ENCODE measurements at places on chromosomes 16 and 17.

- DNase-seq = no peak
Observed at GRCh38 chr16:69346683-69347082, 4.9 kb downstream of the TMED6 start.

GRCh38 chr17:76911299-76912017 lies 43.3 kb downstream of the MGAT5B start:
- no peak for DNase-seq

DNA sequence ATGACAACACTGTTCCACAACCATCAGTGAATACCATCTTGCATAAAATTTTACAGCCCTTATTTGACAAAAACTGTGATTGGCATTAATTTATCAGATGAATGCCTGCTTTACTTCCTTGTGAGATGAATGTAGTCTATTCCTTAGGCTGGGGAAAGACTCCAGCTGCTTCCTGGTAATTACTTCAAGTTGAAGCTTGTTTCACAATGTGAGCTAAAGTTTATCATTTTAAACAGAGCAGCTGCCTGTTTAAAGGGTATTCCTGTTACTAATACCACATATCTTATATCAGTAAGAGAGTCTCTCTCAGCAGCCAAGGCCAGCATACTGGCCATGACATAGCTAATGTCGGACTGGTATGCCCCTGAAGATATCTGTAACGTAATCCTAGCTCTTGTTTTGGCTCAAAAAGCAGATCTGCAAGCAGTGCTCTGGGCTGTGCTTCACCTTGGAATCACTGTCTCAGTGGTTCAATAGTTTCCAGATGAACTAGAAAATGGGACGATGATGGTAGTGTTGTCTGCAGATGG lies 13.2 kb upstream of the ARL2BP start:
- no peak for DNase-seq

DNA sequence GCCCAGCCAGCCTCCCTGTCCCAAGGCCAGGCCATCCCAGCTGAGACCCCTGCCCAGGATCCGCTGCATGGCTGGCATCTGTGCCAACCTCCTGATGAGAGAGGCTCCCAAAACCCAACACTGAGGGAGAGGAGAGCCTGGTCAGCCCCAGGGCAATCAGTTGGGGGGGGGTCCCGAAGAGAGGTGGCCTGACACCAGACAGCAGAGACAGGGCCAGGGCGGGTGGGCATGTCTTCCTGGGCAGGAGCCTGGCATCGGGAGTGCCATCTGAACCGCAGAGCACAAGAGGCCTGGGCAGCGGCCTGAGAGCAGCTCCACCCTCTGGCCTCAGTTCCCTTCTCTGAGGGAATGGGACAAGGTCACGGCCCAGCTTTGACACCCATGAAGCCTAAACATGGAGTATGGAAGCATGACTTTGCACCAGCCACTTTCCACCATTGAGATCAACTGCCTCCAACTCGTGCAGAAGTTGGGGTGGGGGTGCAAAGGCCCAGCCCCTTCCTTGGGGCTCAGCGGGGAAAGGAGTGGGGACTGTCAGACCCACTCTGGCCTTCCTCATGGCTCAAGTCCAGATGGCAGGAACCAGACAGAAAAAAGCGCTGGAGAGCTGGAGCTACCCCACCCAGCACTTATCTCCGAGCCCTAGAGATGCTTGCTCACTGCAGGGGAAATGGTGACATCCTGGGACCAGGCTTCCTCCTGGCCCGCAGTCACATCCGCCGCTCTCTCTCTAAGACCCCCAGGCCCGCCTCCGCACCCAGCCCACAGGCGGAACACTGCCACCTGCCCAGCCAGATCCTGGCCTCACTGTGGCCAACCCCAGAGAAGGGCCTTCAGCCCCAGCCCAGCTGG lies 9.7 kb downstream of the RHBDF2 start:
- DNase-seq = no peak

- no peak for DNase-seq
Observed at GRCh38 chr17:20087538-20088250, 78.5 kb downstream of the SPECC1 start.

DNA sequence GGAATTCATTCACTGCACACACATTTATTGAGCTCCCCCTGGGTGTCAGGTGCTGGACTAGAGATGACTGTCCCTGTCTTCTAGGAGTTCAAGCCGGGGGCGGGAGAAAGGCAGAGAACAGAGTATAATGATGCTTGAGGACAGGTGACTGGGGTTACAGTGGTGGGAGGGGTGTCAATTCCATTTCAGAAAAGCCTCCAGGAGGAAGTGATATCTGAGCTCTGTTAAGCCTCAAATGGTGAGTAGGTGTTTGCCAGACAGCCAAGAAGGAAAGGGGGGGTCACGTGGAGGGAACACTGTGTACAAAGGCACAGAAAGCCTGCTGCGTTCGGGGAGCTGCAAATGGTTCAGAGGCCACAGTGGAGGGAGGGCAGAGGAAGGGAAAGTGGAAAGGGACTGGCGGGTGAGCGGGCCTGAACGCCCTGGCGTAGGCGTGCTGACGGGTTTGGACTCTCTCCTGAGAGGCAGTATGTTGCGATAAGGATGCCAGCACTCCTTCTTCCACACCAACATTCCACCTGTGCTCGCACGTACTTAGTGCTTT lies 9.7 kb upstream of the NXPH3 start:
- no peak for DNase-seq

DNA sequence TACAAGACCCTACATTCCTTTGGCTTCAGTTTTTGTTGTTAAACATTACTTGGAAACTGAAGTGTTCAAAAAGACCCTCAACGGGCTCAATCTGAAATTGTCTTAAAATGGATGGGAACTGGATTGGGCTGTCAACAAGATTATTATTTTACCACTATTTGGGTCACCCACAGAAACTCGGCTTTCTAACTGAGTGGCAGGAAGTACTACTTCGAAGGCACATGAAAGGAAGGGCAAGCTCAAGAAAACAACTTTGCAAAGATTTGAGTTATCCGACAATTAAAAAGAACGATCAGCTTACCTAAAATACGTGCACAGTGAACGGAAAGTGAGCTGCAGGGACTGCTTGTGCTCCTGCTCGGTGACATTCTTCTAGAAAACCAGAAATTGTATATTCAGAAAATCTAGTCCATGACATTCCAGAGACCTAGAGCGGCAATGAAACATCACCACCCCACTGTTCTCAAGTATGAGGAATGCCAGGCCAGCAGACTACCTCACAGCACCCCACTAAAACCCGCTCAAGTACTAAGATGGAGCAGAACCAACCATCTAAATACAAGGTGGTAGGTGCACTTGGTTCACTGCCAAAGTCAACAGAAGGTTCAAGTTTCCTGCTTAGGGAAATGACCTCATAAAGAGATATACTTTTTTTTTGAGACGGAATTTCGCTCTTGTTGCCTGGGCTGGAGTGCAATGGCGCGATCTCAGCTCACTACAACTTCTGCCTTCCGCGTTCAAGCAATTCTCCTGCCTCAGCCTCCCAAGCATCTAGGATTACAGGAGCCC lies 60.5 kb downstream of the ZZEF1 start:
- no peak for DNase-seq

- DNase-seq = no peak
Observed at GRCh38 chr16:87331241-87331801, 14.1 kb upstream of the C16orf95 start.

- DNase-seq = peak; percentile 27
Observed at GRCh38 chr17:34146440-34147043, 108.5 kb upstream of the CCL2 start.

- peak; percentile 27 for DNase-seq
Observed at GRCh38 chr16:27446721-27447120, 44.7 kb downstream of the IL21R start.

- DNase-seq = peak; percentile 7
Observed at GRCh38 chr16:26672206-26672605, 394.5 kb upstream of the C16orf82 start.

DNA sequence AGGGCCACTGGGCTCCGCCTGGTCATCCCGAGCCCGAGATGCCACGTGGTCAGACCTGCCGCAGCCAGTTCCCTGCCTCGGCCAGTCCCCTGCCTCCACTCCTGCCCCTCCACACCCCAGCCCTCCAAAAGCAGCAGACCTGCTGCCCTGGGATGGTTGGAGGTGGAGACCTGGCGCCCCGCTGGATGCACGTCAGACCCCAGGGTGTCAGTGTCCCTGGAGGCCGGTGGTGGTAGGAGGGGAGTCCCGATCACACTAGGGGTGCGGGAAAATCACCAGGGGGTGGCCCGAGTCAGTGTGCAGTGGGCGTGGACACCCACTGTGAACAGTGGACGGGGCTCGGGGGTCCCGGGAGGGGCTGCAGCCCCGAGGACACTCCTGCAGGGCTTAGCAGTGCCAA lies 26.9 kb downstream of the TPSG1 start:
- DNase-seq = no peak

- DNase-seq = no peak
Observed at GRCh38 chr17:74161503-74161875, 42.0 kb upstream of the RPL38 start.

DNA sequence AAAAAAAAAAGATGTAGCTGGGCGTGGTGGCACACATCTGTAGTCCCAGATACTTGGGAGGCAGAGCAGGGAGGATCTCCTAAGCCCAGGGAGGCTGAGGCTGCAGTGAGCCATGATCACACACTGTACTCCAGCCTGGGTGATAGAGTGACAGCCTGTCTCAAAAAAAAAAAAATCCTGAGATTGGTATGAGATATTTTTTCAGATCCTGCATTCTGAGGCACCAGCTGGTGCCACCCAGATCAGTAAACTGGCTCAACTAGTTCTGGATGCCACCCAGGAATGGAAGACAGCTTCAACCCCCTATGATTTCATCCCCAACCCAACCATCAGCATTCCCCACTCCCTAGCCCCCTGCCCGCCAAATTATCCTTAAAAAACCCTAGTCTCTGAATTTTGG lies 7.1 kb upstream of the GJC1 start:
- no peak for DNase-seq

DNA sequence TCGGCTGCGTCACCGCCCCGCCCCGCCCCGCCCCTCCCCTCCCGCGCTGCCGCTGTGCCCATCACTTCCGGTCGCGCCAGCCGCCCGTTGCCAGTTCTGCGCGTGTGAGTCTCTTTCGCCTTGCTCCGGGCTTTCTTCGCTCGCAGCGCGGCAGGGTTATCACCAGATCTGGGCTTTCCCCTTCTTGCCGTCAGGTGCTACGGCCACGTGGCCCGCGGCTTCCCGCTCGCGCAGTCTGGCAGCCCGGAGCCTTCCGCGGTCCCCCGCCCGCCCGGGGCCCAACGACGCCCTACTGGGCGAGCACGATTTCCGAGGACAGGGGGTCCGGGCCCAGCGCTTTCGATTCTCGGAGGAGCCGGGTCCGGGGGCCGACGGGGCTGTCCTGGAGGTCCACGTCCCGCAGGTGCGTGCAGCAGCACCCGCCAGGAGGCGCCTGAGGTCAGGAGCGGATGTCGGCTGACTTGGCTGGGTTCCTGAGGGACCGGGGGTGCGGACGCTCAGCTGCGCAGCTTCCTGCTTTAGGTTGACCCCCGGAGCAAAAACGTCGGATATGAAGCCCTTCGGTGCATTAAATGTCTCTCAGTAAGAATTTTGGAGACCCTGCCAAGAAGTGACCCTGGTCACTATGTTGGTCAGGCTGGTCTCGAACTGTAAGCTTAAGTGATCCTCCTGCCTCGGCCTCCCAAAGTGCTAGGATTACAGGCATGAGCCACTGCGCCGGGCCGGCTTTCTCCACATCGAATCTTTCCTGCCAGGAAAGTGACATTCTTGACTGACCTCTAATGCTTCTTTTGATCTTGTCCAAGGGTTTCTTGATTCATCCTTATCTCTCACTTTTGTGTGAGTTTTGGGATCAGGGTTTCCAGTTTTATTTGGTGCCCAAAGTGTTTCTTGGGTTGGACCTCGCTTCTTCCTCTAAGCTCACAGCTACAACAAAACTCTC lies at the start of gene METTL23:
METTL23 (plus strand) TSS at position 64 of the 943 bp plus-strand sequence. CDS start 2,872 bp downstream, outside the sequence.
- peak; percentile 61 for DNase-seq

GRCh38 chr17:63550817-63551639 lies 751 bp downstream of the DCAF7 start:
- no peak for DNase-seq

- no peak for DNase-seq
Observed at GRCh38 chr17:64614266-64615027, 47.7 kb downstream of the SMURF2 start.

DNA sequence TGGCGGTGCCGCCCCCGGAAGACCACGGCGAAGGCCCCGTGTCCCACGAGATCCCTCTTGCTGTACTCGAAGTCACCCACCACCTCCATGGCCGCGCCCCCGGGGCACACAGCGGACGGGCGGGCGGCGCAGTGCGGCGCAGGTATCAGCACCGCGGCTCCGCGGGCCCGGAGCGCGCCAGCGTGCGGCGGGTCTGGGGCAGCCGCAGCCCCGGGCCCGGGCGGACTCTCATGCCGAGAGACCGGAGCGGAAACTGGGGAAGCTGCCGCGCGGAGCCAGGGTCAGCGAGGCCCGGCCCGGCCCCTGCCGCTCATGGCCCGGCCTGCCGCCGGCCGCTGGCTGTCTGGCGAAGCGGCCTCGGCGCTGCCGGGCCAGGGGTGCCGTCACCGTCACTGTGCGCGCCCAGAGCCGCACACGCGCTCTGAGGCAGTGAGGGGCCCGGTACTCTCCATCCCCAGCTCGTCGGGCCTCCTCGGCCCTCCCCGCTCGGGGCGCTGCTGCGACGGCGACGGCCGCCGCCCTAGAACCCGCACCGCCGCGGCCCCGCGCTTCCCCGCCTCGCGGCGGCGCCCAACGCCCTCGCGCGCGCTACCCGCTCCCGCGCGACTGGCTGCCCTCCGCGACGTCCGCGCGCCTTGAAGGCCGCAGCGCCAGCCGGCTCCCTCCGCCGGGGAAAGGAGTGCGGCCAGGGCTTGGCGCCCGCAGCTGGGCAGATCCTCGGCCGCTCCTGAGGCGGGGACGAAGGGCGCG lies at the start of gene ULK2:
ULK2 (minus strand) TSS at position 608 of the 750 bp plus-strand sequence; CDS start at position 89, 519 bp downstream.
- no peak for DNase-seq

GRCh38 chr17:51540151-51540550 lies 279.8 kb downstream of the UTP18 start:
- DNase-seq = no peak

DNA sequence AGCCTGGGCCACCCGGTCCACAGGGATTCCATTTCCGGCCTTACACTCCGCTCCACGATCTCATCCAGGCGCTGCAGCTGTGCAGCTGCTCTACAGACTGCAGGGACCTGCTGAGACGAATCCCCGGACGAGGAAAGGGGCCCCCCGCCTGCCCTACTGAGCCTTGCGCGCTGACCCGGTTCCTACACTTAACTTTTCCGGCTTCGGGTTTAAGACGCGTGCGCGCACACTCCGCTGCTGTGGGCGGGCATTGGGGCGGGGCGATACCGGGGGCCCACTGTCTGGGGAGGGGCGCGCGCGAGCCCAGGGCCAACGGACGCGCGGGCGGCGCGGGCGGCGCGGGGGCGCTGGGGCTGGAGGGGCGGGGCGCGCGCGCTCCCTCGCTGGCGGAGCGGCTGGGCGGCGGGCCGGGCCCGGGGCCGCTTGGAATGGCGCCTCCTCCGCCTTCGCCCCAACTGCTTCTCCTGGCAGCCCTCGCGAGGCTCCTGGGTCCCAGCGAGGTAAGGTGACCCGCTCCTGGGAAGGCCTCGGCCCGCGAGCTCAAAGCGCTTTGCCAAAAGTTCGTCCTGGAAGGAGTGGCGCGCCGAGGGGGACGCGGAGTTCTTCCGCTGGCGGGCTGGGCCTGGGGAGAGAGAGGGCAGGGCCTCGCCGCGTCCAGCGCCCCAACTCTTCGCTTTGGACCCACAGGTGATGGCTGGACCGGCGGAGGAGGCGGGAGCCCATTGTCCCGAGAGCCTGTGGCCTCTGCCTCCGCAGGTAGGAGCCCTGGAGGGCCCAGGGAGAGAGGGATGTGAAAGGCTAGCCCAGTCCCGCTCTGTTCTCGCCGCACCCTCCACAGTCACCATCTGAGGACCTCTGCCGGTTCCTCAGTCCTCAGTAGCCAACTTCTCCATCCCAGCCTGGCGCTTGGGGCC lies at the start of gene TP53I13:
TP53I13 (plus strand) TSS at position 371 of the 914 bp plus-strand sequence; CDS start at position 429, 58 bp downstream.
- peak; percentile 81 for DNase-seq

Data from stimulated activated CD8-positive, alpha-beta memory T cell treated with anti-CD3 and anti-CD28 coated beads, Interleukin-7, amount 100 ng/mL, for 24 hours (primary cell).